Activated T-helper 1 cell treated with anti-CD3 and anti-CD28 coated beads, Interleukin-2, amount 50 U/mL, for 16 hours (primary cell): ENCODE measurements at places on chromosomes 16 and 17.

GRCh38 chr17:61310590-61310989 is 89.1 kb upstream of the TBX2 start:
- DNase-seq = no peak

- DNase-seq = no peak
Measured at GRCh38 chr17:62763891-62764600, 44.1 kb downstream of the MARCHF10 start.

DNA sequence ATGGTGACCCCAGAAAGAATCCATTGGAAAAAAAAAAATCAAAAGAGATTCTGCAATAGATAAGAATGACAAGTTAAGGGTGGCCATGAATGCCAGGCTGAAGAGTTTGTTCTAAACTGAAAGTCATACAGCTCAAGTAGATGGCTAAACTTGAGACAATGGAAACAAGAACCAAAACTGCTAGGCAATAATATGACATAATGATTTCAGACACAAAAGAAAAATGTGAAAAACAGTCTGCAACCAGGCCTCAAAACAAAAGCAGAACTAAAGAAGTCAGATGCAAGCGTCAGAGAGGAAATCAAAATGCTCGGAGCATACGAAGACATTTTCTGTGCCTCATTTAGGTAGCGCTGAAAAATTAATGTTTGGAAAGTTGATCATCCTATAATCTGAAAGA is 54.4 kb upstream of the YPEL2 start:
- DNase-seq = no peak

- DNase-seq = no peak
Measured at GRCh38 chr16:14024283-14024682, 46.8 kb upstream of the MRTFB start.

DNA sequence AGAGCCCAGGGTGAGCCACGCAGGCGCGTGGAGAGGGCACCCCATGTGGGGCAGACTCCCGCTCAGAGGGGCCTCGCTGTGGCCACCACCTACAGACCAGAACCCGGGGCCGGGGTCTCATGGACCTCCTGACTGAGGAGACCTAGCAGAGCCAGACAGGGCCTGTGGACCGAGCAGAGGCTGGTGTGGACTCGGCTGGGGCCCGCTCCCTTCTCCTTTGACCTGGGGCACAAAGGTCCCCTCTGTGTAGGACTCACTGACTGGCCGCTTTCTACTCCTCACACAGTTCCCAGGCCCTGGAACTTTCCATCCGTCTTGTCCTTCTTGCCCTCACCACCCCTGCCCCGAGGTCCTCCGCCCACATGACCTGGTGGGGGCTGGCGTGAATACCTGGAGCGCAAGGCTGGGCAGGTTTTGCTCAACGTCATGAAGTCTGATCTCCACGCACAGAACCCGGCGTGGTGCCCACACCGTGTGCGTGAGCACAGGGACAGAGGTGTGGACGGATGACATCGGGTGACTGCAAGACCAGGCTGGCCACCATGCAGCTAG is 44.7 kb upstream of the ACSF3 start:
- DNase-seq = no peak

- no peak for DNase-seq
Measured at GRCh38 chr17:40545660-40546059, 19.6 kb downstream of the CCR7 start.

DNA sequence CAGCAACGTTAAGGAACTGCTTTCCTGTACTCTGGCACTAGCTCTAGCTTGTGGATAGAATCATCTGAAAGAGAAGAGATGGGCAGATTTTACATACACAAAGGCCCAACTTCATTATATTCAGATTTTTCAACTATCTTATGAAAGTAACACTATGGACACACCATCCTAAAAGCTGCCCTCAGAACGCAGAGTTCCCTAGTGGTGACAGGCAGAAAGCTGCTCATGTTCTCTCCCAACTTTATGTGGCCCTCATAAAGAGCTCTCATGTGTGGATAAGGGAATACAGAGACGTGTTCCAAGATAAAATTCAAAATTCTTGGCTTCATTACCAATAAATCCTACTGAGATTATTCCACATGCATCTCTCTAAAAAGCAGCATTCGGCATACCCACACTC is 1.5 kb downstream of the CFAP20 start:
- no peak for DNase-seq

- no peak for DNase-seq
Measured at GRCh38 chr16:8589057-8589899, 1.0 kb downstream of the TMEM114 start.

DNA sequence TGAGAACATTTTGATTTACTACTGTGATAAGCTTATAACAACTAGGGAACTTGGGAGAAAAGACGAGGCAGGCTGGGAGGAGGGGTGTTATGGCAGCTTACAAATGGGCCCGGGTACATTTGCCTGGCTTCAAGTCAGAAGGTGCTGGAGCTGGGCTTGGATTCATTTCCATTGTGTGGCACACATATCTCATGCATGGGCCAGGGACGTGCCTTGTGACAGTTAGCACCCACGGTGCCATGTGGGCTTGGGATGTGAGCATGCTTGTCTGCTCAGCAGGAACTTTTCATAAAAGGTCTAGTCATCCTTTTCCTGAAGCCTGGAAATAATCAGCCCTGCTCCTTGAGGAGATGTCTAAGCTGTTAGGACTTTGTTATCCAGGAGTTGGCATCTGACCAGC is 572.2 kb downstream of the CDH13 start:
- DNase-seq = no peak

GRCh38 chr17:39246274-39246673 is 20.5 kb upstream of the STAC2 start:
- DNase-seq = no peak

GRCh38 chr17:9367156-9367555 is 208.5 kb downstream of the STX8 start:
- no peak for DNase-seq

DNA sequence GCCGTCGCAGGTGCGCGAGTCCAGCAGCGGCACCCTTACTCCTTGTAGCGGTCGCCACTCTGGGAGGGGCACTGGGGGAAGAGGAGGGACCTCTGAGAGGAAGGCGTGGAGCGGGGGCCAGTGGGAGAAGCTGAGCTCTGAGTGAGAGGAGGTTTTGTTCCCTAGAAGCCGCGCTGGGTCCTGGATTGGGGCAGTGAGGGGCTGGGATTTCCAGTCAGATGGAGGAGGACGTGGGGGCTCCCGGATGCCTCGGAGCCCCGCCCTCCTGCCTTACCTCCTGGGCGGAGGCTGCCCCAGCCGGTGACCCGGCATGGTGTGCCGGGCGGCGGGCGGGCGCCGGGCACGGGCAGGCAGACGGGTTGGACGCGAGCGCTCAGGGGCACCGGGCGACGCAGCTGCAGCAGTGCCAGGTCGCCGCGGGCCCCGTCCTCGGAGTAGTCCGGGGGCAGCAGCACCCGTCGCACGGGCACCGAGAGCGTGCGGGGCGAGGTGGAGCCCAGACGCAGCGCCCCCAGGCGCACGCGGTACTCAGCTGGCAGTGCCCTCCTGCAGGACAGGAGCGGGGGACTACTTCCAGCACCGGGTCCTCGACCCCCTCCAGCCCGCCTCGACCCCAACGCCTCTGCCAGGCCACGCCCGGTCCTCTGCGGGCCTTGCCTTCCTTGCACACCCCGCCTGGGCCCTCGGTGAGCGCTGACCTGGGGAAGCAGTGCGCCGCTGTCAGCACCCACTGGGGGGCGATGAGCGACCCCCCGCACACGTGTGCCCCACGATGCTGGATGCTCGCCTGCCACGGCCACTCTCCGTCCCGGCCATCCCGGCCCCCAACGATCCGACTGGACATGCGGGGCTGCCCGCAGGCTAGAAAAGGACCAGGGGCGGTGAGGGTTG is 2.0 kb downstream of the PRSS33 start:
- no peak for DNase-seq

DNA sequence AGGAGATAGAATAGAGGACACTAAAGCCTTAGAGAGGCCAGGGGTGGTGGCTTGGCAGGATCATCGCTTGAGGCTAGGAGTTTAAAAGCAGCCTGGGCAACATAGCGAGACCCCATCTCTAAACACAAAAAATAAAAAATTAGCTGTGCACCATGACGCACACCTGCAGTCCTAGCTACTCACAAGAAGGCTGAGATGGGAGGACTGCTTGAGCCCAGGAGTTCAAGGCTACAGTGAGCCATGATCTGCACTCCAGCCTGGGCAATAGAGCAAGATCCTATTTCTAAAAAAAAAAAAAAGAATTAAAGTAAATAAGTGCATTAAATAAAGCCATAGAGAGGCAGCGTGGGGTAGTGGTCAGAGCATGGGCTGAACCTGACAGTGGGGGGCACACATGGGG is 19.1 kb downstream of the SBK1 start:
- no peak for DNase-seq

DNA sequence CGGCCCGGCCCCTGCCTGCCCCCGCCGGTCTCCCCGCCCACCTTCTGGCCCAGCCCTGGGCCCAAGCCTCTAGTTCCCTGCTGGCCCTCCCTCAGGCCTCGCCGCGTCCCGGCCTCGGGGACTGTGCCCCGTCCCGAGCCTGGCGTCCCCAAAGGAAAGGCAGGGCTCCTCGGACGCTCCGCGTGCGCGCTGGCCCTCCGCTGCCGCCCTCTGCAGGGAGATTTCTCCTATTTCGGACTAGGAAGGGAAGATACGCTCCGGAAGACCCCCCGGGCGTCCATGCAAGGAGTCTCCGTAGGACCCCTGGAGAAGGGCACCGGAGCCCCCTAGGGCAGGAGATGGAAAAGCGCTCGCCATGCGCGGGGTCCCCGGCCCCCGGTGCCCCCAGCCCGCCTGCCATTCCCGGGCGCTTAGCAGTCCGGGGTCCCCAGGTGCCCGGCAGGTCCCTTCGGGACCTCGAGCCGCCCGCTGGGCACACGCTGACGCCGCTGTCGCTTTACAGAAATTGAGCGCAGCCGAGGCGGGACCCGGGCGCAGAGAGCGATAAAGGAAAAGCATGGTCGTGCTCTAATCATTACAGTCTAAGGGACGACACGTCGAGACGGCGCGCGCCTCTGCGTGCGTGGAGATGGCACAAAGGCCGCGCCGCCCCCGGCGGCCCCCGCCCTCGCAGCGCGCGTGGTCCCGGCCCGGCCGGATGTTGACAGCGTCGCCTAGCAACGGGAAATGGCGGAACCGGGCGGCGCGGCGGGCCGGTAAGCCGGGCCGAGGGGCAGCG is at the start of gene CCDC40:
CCDC40 (plus strand) TSS at position 706 of the 778 bp plus-strand sequence; CDS start at position 727, 21 bp downstream.
- DNase-seq = peak; percentile 63

GRCh38 chr17:27224526-27225315 is 69.2 kb upstream of the WSB1 start:
- no peak for DNase-seq

DNA sequence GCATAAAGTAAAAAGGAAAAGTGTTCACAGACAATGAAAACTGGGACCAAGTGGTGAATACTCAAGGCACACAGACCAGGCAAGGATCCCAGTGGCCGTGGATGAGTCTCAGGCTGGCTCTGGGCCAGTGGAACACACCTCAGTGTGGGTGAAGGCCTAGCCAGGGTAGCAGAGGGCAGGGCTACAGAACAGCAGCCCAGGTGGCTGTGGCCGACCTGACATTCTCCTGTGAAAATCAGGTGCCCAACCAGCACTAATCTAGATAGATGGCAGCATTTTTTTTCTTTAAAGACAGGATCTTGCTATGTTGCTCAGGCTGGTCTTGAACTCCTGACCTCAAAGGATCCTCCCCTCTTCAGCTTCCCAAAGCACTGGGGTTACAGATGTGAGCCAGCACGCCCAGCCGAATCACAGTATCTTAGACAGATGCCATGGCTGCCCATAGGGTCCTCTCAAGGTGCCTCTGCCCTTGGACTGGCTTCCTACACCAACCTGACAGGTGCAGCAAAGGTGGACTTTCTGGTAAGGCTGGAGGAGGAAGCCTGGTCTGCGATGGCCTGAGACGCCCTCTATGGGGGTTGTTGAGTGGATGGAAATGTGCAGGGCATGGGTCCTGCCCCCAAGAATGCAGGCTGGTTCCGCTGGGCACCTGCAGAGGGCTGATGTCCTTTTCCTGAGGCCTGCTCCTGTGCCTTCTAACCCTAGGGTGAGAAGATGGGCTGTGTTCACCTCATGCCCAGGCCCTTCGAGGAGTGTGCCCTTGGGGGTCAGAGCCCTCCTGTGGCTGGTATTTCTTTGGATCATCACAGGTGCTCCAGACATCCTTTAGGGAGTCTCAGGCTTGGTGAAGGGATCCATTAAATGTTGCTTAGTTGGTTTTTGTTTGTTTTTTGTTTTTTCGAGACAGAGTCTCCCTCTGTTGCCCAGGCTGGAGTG is 3.8 kb upstream of the P4HB start:
- DNase-seq = no peak

DNA sequence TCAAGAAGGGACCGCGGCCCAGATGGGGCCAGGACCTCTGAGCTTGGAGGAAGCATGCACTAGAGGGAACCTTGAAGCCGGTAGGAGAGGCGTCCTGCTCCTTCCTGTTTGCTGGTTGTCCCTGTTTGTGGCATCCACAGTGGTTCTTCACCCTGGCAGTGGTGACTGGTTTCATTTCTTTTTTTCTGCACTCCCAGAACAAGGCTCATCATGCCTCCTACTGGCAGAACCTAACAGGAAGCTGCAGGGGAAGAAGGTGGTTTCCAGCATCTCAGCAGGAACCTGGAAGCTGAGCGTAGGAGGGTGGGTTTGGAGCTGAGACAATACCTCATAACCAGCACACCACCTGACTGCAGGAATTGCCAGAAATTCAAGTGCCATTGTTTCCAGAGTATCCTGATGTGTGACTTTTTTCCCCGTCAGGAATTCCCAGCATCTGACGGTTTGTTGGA is 5.8 kb downstream of the TMEM231 start:
- no peak for DNase-seq

DNA sequence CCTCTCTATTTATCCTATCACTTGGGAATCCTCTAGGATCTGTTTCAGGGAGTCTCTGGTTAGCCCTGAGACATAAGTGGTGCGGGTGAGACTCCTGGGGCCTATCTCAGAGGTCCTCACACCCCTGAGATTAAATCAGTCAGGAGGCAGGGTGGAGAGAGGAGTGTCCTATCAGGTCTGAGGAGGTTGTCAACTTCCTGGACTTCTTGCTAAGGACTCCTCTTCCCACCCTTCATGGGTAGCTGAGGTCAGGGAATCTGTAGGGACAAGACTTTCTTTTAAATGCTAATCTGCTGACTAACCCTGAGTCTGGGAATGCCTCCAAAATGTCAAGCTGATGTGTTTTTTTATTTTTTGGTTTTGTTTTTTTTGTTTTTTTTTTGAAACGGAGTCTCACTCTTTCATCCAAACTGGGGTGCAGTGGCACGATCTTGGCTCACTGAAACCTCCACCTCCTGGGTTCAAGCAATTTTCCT is 6.6 kb upstream of the ARMC5 start:
- no peak for DNase-seq
